ENCODE measurements at places on chromosomes 5 and 9.
A peak's percentile ranks its signal among the peaks of the same experiment; 100 is the strongest.

DNA sequence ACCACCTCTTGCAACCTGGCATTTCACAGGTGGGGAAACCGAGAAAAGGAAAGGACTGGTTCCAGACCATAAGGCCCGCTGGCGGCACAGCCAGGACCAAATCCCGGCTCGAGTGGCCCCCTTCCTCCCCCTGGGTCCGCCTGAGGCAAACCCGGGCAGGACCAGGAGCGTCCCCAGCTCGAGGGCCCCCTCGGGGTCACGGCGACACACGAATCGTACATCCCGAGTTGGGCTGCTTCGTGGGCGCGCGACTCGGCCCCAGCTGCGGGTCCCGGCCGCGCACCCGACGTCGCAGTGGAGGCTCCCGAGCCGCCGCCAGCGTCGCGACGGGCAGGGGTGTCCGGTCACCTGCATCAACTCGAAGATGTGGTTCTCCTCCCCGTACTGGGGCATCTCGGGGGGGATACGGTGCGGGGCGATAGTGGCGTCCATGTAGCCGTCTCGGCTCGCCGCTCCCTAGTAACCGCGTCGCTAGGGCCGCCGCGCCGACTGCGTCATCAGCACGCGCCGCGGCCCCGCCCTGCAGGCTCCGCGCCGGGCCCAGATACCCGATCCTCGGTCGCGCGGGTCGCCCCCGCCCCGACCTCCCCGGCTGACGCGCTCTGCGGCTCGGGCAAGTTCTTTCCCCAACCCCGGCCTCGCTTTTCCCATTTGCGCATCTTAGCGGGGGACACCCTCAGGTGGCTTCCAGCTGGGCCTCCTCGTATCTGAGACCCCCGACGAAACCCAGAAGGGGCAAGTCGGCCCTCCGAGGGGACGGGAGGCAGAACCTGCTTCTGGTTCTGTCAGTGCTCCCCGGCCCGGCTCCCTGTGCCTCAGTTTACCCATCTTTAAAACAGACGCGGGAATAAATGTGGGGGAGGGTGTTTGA lies at the start of gene AK8:
Gene AK8 (minus strand): TSS at position 461 of the 871 bp plus-strand sequence. CDS start 29 bp downstream, at position 432.
- peak; percentile 43 for DNase-seq

GRCh38 chr9:136799854-136800657 lies 3.9 kb downstream of the CCDC183 start:
- DNase-seq = peak; percentile 84

DNA sequence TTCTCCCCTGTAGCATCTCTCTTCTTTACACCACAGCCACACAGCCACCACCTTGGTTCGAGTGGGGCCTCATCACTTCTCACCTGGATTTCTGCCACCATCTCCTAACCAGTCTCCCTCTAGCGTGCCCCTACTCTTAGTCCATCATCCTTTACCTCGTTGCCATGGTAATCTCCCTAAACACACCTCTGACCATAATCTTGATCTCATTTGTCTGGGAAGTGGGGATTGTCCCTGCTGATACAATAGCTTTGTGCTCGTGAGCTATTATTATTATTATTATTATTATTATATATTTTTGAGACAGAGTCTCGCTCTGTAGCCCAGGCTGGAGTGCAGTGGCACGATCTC lies 76.5 kb upstream of the HSPA9 start:
- DNase-seq = no peak

DNA sequence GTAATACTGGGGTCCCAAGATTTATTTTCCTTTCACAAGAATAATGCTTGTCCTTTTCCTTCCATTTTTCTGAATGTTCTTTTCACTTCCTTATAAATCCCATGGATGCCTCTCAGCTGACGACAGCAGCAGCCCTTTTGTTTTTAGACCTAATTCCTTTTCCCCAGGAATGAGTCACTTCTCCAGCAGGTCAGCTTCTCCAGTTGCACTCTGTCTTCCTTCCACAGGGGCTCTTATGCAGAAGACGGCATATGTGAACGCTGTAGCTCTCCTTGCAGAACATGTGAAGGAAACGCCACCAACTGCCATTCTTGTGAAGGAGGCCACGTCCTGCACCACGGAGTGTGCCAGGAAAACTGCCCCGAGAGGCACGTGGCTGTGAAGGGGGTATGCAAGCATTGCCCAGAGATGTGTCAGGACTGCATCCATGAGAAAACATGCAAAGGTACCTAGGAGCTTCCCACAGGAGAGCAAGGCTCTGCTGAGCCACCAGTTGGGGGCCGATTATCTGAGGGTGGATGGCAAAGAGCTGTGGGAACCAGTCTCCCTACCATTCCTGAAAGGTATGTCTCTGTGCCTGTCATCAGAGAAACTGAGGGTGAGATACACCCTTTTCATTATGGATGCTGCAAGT lies 72.9 kb downstream of the RFK start:
- no peak for DNase-seq

DNA sequence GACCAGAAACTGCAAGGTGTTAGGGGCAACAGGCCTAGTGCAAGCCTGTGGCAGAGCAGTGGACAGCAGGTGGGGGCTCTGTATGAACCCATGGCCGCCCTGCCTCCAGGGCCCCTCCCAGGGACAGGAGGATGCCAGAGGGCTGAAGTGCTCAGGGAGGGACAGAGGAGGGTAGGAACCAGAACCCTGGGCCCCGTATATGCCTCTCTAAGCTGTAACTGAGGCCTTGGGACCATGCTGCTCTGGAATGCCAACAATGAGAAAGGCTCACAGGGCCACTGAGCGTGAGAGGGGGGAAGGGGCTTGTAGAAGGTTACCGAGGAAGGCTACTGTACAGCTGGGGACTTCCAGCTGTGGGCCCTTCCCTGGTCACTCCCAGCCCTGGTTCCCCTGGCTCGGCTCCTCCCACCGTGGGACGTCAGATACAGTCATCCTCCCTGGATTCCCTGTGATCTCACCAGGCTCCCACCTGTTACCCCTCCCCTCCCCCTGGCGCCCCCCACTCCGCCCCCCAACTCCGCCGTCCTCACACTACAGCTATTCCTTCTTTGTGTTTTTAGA lies 21.1 kb downstream of the AQP7 start:
- DNase-seq = no peak

- no peak for DNase-seq
Measured at GRCh38 chr5:134420343-134420742, 8.7 kb upstream of the CDKN2AIPNL start.
